ENCODE measurements at places on chromosomes 11 and 22. TPM values are rescaled to one million over a fixed set of nuclear protein-coding genes. Genes with fewer than 3 reads are reported as not detected.

CABP4 gene
- 3.7 TPM for total RNA-seq

CSNK2A3 gene
- 0.18 TPM for total RNA-seq

TTC38 gene
- 18.6 TPM for total RNA-seq

SMDT1 gene
- 98.6 TPM for total RNA-seq

ANO9 gene
- total RNA-seq, result 67.6 TPM

SOX6 gene
- total RNA-seq, result not detected

A4GALT gene
- total RNA-seq, result not detected

E2F8 gene
- 41.9 TPM for total RNA-seq
